ENCODE measurements at places on chromosomes 11 and 22. TPM values are rescaled to one million over a fixed set of nuclear protein-coding genes. Genes with fewer than 3 reads are reported as not detected.

- DNase-seq: no peak
Measured at GRCh38 chr11:26755762-26756161, 33.9 kb upstream of the SLC5A12 start.

GRCh38 chr11:83112886-83113285, 41.2 kb upstream of the RAB30 start:
- DNase-seq: no peak

- DNase-seq: no peak
Measured at GRCh38 chr22:19996694-19997384, 19.8 kb downstream of the ARVCF start.

GRCh38 chr11:97111559-97111958, 721.7 kb downstream of the JRKL start:
- no peak for DNase-seq

- no peak for DNase-seq
Measured at GRCh38 chr11:57124505-57124904, 57.2 kb upstream of the LRRC55 start.

GRCh38 chr11:118605116-118605867, 2.1 kb upstream of the PHLDB1 start:
- peak; percentile 82 for DNase-seq

GRCh38 chr11:15142838-15143237, 28.1 kb downstream of the INSC start:
- no peak for DNase-seq

The DGCR6 gene
- total RNA-seq: 1.7 TPM

The ABCC8 gene
- total RNA-seq: 19.4 TPM

The ARHGEF17 gene
- total RNA-seq: 71.5 TPM

GRCh38 chr22:20406686-20407408, 12.9 kb downstream of the ZNF74 start:
- peak; percentile 23 for DNase-seq

- no peak for DNase-seq
Measured at GRCh38 chr11:120526241-120526640, 14.7 kb downstream of the GRIK4 start.

GRCh38 chr11:18490319-18490718, 34.7 kb downstream of the LDHAL6A start:
- DNase-seq: no peak

- DNase-seq: no peak
Measured at GRCh38 chr11:35227576-35228327, 88.8 kb downstream of the CD44 start.

- no peak for DNase-seq
Measured at GRCh38 chr11:24623121-24623520, 126.3 kb downstream of the LUZP2 start.

DNA sequence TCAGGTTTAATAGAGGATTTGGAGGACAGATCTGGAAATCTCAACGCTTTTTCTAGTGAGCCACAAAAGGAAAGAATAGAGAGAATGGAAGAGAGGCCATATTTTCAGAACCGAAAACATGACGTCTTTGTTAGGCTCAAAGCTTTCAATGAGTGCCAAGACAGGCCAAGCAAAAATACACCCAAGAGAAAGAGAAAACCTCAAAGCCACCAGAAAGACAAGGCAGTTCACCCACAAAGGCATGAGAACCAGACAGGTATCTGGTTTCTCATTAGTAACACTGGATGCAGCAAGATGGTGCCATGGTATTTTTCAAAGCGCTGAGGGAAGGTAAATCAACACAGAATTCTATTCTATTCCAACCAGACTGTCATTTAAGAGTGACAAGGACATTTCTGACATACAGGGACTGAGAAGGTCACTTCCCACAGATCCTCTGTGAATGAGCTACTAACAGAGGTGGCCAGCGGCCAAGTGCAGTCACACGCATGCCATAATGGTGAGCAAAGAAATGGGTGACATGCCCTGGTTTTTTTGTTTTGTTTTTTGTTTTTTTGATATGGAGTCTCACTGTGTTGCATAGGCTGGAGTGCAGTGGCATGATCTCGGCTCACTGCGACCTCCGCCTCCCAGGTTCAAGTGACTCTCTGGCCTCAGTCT, 41.9 kb downstream of the TOLLIP start:
- no peak for DNase-seq

DNA sequence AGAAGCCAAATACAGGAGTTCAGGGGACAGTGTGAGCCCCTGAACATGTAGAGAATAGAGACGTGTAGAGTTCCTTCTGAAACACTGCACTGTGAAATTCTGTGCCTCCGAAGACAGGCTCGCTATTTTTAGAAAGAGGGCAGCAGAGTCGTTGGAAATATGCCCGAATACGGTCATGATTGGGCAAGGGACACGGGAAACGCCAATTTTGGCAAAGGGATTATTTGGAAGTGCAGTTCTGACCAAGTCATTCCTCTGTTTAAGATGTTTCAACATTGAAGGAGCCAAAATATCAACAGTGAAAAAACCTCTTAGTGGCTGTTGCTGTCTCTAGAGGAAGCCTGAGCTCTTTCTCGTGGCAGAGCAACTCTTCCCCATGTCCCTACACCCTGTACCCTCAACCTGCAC, 9.5 kb upstream of the CBX6 start:
- peak; percentile 87 for DNase-seq

DNA sequence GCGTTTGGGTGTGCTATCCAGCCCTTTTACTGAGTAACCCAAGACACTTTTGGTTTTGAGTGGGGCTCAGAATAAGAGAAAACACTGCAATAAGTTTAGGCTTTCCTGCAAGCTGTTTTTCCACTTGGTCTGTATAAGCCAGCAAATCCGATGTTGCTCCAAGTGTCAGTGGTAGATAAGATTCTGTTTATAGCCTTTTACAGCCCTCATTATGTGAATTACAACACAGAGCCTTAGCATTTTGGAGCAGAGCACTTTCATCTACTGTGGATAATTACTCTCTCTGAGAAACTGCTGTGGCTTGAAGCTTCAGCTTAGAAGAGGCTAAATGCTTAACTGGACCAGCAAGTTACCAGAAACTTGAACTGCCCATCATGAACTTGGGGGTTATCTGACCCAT, 601.1 kb downstream of the JRKL start:
- DNase-seq: no peak

All from ureter (tissue), 1 donor.